ENCODE measurements at places on chromosomes 4 and X. TPM values are rescaled to one million over a fixed set of nuclear protein-coding genes. Genes with fewer than 3 reads are reported as not detected.

- DNase-seq = no peak
These were observed 55.9 kb downstream of the HTRA3 start for GRCh38 chr4:8325291-8325973.

DNA sequence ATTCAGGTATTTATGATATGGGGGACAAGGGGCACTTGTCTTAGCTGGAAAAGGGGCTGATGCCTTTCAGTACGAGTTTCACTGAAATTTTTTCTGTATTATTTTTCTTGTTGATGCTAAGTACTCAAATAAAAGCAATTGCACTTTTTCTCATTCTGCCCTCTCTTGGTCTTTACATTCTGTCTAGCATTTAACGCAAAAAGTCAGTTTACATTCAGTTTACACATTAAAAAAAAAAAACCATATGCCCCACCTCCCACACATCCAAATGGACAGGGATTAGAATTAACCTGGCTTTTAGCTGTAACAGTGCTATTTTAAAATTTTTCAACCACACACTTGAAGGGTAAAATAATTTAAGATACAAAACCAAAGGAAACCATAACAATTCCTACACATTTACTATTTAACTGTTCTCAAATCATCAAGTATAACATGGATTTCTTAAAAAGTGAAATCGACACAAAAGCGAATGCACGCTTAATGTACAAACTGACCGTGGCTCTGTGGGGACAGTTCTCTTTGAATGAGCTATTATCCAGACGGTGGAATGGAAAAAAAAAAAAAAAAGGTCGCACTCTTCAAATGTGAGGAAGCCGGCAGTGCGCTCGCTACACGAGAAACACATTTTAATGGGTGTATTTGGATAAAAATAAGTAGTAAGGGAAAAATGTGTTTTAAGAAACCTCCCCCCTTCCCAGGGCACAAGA lies 1.4 kb downstream of the AMMECR1 start:
- no peak for DNase-seq

- peak; percentile 66 for DNase-seq
These were observed 11.7 kb downstream of the RPL9 start for GRCh38 chr4:39446842-39447573.

DNA sequence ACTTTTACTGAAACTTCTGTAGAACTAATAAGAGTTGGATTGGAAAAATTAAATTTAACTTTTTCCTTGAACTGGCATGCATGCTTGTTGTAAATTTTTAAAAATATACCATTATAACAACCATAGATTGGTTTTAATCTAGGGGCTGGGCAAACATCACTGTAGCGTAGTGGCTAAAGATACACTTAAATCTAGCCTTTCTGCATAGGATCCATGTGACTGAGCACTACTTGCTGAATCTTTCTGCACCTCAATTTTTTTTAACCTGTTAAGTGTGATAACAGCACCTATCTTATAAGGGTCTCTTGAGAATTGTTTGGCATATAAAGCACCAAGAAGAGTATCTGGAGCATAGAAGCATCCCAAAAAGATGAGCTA lies 4.1 kb downstream of the ANXA10 start:
- no peak for DNase-seq

DNA sequence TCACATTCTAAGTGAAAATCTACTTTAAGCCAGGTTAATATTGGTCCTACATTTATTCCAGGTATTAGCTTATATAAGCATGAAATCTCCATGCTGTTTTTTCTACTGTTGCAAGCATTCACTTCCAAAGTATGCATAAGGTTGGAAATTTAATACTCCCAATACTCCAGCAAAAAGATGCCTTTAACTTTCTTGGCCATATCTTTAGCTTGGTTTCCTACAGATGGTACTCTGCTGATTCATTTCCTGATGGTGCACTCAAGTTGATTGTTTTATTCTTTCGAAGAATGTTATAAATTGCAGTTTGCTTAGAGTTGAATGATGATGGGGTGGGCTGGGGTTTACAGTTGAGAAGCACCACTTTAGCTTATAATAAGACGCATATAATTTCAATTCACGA lies 330.2 kb downstream of the PTTG2 start:
- DNase-seq = no peak

GRCh38 chr4:73007526-73008100 lies 61.9 kb downstream of the COX18 start:
- DNase-seq = no peak

DNA sequence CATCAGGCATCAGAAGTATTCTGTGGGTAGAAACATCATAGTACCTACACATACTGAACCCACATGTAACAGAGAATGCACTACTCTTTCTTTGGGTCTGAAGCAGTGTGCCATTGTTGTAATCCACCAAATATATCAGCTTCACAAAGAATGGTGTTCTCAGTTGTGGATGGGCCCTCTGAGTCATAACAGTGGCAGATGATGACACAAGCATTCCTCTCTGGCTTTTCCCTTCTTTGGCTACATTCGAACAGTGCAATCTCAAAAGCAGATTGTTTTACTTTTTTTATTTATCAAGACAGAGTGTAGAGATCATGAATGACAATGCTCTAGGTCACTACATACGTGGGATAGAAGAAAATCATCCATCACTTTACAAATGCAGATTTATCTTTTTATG lies 247.2 kb upstream of the EPHA5 start:
- DNase-seq = no peak

GRCh38 chrX:81208916-81209315 lies 7.0 kb downstream of the SH3BGRL start:
- no peak for DNase-seq

DNA sequence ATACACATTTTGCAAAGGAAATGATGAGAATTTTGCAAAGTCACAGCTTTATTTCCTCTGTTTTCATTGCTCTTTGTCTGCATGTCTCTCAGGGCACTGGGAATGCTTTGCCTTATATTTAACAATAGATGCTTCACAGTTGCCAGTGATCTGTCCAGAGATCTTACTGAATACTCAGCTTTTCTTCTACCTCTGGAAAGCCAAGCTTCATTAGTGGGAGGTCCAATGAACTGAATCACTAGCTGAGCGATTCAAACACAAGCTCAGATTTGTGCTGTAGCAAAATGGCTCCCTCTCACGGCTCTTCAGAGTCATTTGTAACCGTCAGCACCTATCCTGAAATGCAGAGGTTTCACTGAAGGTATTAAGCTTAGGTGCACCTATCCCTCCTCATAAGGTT lies 138.9 kb downstream of the DCLK2 start:
- DNase-seq = no peak

- no peak for DNase-seq
These were observed 45.1 kb upstream of the SLC4A4 start for GRCh38 chr4:71293705-71294104.

DNA sequence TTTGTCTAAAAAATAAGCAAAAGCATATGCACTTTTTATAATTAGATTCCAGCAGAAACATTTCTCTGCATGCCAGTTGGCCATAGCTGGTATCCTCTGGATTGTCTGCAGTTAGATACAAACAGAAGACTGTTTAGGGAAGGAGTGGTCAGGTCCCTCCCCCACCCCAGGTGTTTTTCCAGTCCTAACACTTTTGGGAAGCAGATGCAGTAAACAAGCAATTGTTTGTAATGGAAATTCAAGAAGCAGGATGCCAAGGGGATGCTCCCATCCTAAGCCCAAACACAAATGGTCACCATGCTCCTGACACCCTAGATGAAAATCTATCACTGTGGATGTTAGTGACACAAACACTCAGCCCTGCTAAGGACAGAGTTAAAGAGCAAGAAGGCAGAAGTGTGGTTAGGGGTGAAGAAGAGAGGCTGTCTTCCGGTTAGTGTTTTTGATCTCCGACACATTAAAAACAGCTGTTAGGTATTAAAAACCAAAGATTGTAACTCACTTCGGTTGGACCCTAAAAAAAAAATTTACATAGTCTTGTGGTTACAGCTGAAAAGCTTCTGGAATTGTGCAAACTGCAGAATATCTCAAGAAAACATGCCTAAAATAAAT lies 7.9 kb downstream of the LEF1 start:
- DNase-seq = no peak

DNA sequence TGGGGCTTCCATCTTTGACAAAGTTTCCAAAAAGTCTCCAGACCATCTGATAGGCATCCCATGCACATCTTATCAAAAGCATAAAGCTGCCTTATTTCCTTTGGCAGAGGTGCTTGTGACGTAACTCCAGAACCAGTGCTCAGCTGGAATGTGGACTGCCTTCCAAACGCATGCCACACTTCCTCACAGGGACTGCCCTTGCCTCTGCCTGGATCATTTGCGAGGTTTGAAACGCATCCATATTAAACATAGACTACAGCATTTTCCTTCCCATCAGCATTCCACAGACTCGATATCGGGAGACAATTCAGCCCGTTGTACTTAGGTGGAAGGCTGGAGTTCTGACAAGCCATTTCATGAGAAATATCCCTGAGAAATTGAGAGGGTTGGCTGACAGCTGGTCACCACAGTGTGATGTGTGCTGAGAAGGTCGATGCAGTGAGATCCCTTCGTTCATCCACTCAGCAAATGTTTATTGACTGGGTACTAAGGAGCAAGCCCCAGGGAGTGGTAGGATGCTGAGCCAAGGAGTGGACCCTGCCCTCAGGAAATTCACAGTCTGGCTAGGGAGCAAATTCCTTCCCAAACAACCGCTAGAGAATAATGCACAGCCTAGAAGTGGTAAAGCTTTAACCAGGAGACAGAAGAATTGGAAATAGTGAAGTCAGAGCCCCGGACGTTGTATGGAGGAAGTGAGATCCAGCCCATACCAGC lies 376.0 kb downstream of the BCOR start:
- no peak for DNase-seq

DNA sequence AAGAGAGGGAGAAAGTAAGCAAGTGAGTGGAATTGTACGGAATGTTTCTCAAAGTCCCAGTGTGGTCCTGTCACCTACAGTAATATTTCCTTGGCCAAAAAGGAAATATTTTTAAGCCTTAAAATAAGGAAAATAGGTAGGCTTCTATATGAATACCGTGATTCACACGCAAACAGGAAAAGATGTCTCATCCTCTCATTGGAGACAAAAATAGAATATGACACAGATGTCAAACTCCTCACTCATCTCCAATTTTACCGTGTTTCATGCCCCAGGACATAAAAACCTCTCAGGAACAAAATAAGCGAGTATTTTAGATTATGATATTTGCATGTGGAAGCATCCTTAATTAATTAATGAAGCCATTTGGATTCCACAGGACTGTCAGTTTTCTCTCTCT lies 1269.5 kb downstream of the RAPGEF2 start:
- DNase-seq = no peak

DNA sequence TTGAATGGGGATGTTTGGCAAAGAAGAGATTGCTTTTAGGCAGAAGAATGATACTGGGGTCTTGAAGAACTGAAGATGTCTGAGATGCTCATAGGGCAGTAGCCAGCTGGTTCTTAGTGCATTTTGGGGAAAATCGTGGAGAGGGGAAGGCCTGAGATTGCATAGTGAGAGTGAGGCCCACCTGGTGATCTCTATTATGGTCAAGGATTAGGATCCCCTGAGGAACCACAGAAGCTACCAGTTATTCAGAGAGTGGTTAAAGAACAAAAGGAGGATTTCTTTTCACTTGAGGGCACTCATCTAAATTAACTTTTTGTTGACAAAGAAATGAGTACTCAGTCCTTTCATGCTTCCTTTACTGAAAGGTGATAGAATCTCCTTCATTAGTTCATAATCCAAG lies 271.3 kb upstream of the HAND2 start:
- DNase-seq = no peak

DNA sequence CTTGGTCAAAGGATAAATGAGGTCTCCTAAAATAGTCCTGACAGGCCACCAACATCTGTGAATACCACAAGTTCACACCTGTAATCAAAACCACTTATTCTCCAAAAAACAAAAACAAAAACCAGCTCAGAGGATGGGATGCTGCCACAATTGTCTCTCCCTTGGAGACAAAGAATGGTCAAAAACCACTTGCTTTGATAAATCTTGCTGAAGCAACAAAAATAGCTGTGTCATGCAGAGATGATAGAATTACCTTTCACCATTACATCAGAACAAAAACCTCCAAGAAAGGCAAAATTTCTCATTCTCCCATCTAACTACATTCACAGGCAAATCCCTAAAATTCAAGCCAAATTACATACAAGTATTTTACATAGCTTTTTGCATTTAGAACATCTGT lies 180.4 kb downstream of the MAML3 start:
- DNase-seq = no peak

GRCh38 chr4:33349376-33349775 lies 2629.2 kb downstream of the PCDH7 start:
- DNase-seq = no peak

DNA sequence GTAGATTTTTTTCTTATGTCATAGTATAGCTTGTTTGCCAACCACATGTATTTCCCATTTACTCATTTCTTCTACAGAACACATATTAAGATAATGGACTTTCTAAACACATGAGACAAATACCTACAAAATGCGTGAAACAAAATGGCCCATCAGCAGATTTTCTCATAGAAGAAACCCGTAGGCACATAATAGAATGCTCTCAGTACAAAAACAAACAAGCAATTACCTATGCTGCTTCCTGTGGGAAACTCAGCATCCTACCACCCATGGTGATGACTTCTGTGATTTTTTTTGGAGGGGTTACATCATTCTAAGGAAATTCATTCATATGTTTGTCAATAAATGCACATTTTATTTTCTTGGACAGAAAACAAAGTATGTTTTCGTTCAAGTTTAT lies 343.6 kb downstream of the SPRY1 start:
- DNase-seq = no peak

GRCh38 chr4:169243825-169244609 lies 26.7 kb downstream of the SH3RF1 start:
- no peak for DNase-seq

GRCh38 chr4:7756561-7757355 lies 182.9 kb downstream of the AFAP1 start:
- DNase-seq = no peak

DNA sequence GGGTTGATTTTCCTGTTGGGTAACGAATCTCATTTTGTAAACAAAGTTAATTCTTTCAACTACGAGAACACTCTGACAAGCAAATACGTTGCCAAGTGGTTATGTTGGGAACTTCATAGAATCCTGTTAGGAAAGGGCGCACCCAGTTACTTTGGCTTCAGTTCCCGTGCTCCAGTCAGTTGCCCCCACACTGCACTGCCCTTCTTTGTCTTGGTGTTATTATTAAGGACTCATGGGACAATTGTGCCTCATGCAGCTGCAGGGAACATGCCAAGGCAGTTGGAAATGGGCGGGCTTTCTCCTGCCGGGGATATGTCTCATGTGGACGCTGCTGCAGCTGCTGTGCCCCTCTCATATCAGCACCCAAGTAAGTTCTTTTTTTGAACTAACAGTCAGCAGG lies 28.9 kb downstream of the OFD1 start:
- no peak for DNase-seq

Gene FGD1
- 22.3 TPM for polyA plus RNA-seq

Gene STPG2
- 0.65 TPM for polyA plus RNA-seq

Gene SPANXA1
- polyA plus RNA-seq = not detected

Gene LARP7
- polyA plus RNA-seq = 99.3 TPM

Gene CCNG2
- 144 TPM for polyA plus RNA-seq

Gene CFAP299
- polyA plus RNA-seq = 0.84 TPM

Gene TMPRSS11D
- 0.27 TPM for polyA plus RNA-seq

Gene SUPT20HL1
- not detected for polyA plus RNA-seq

Gene ADAM29
- polyA plus RNA-seq = not detected

Gene NAP1L2
- 1.8 TPM for polyA plus RNA-seq

Gene FHL1
- 45.1 TPM for polyA plus RNA-seq

Gene SOWAHB
- 6.5 TPM for polyA plus RNA-seq

Gene ZCCHC12
- 0.59 TPM for polyA plus RNA-seq

Gene DNAAF6
- 0.10 TPM for polyA plus RNA-seq

Measured in renal pelvis (tissue), 12 donors.